Hair follicle dermal papilla cell (primary cell): ENCODE measurements at places on chromosomes 4 and X. TPM values are rescaled to one million over a fixed set of nuclear protein-coding genes. Genes with fewer than 3 reads are reported as not detected.

Gene RHOXF1
- not detected in 2 replicates for total RNA-seq

Gene FTSJ1
- 76.1 and 84.4 TPM in 2 replicates for total RNA-seq

Gene ARHGAP24
- 147 and 148 TPM in 2 replicates for total RNA-seq

Gene GDPD2
- 0.16 TPM in 1 of 2 replicates, not detected in the other for total RNA-seq

Gene KLF8
- total RNA-seq, result 6.8 and 8.0 TPM in 2 replicates

Gene ERVMER34-1
- total RNA-seq, result 0.12 and 0.16 TPM in 2 replicates

Gene SAGE1
- total RNA-seq, result not detected in 2 replicates

Gene FAM156A
- total RNA-seq, result 18.8 and 24.3 TPM in 2 replicates

Gene GPR143
- not detected in 2 replicates for total RNA-seq

Gene ITM2A
- total RNA-seq, result 0.32 TPM in 1 of 2 replicates, not detected in the other

Gene APLN
- total RNA-seq, result 0.65 and 1.3 TPM in 2 replicates

Gene RASSF6
- total RNA-seq, result under 0.01 and 0.16 TPM in 2 replicates

Gene CPE
- total RNA-seq, result 70.3 and 99.1 TPM in 2 replicates

Gene ARR3
- total RNA-seq, result not detected in 2 replicates

Gene CYSLTR1
- under 0.01 TPM in 1 of 2 replicates, not detected in the other for total RNA-seq

Gene RAB33B
- 13.6 and 17.4 TPM in 2 replicates for total RNA-seq
